ENCODE measurements at places on chromosomes 3 and 15.

- H3K4me3 ChIP-seq = no peak overlapping the region
- no peak for DNase-seq
- no peaks in the 10 kb centered on the region for H3K36me3 ChIP-seq
- no peaks in the 10 kb centered on the region for H3K27me3 ChIP-seq
These were observed 27.6 kb downstream of the ALS2CL start for GRCh38 chr3:46665763-46666452.

GRCh38 chr15:78838489-78838888, 27.2 kb upstream of the ADAMTS7 start:
- no peaks in the 10 kb centered on the region for H3K27me3 ChIP-seq
- DNase-seq = no peak
- no peak overlapping the region for H3K27ac ChIP-seq
- H3K4me1 ChIP-seq = no peaks in the 10 kb centered on the region
- no peaks in the 10 kb centered on the region for H3K36me3 ChIP-seq
- H3K4me3 ChIP-seq = no peak overlapping the region

GRCh38 chr15:64905941-64906340, 5.8 kb upstream of the ANKDD1A start:
- peaks cover 26% of the 10 kb centered on the region for H3K4me1 ChIP-seq
- no peak for DNase-seq
- H3K27me3 ChIP-seq = peaks cover 13% of the 10 kb centered on the region
- no peaks in the 10 kb centered on the region for H3K36me3 ChIP-seq

GRCh38 chr3:168336276-168336675, 240.6 kb upstream of the GOLIM4 start:
- H3K36me3 ChIP-seq = no peaks in the 10 kb centered on the region
- no peaks in the 10 kb centered on the region for H3K27me3 ChIP-seq
- no peak for DNase-seq
- H3K4me3 ChIP-seq = no peak overlapping the region
- H3K4me1 ChIP-seq = no peaks in the 10 kb centered on the region

GRCh38 chr3:152205097-152205593, 63.6 kb upstream of the MBNL1 start:
- DNase-seq = peak; percentile 73
- no peaks in the 10 kb centered on the region for H3K27me3 ChIP-seq
- H3K27ac ChIP-seq = peak overlapping the region; percentile 89
- no peaks in the 10 kb centered on the region for H3K36me3 ChIP-seq
- H3K4me1 ChIP-seq = peaks cover 50% of the 10 kb centered on the region

- no peak overlapping the region for H3K27ac ChIP-seq
- peak; percentile 56 for DNase-seq
- H3K4me3 ChIP-seq = no peak overlapping the region
- H3K36me3 ChIP-seq = peaks cover 9% of the 10 kb centered on the region
- H3K4me1 ChIP-seq = peaks cover 18% of the 10 kb centered on the region
- H3K27me3 ChIP-seq = no peaks in the 10 kb centered on the region
These were observed 10.0 kb downstream of the CRYGS start for GRCh38 chr3:186534113-186534669.

- no peak for DNase-seq
- H3K27ac ChIP-seq = no peak overlapping the region
These were observed 267.8 kb upstream of the NDN start for GRCh38 chr15:23954931-23955330.

- DNase-seq = no peak
- H3K4me3 ChIP-seq = no peak overlapping the region
- H3K27ac ChIP-seq = no peak overlapping the region
- H3K4me1 ChIP-seq = no peaks in the 10 kb centered on the region
These were observed 34.1 kb upstream of the NMD3 start for GRCh38 chr3:161187046-161187445.

GRCh38 chr15:33533197-33533596, 222.4 kb downstream of the RYR3 start:
- DNase-seq = no peak
- no peak overlapping the region for H3K4me3 ChIP-seq
- no peaks in the 10 kb centered on the region for H3K27me3 ChIP-seq
- H3K4me1 ChIP-seq = no peaks in the 10 kb centered on the region
- no peak overlapping the region for H3K27ac ChIP-seq

- DNase-seq = no peak
- H3K4me1 ChIP-seq = peaks cover 28% of the 10 kb centered on the region
- no peak overlapping the region for H3K27ac ChIP-seq
- no peak overlapping the region for H3K4me3 ChIP-seq
- no peaks in the 10 kb centered on the region for H3K36me3 ChIP-seq
These were observed 33.2 kb downstream of the ZDHHC19 start for GRCh38 chr3:196177967-196178366.

DNA sequence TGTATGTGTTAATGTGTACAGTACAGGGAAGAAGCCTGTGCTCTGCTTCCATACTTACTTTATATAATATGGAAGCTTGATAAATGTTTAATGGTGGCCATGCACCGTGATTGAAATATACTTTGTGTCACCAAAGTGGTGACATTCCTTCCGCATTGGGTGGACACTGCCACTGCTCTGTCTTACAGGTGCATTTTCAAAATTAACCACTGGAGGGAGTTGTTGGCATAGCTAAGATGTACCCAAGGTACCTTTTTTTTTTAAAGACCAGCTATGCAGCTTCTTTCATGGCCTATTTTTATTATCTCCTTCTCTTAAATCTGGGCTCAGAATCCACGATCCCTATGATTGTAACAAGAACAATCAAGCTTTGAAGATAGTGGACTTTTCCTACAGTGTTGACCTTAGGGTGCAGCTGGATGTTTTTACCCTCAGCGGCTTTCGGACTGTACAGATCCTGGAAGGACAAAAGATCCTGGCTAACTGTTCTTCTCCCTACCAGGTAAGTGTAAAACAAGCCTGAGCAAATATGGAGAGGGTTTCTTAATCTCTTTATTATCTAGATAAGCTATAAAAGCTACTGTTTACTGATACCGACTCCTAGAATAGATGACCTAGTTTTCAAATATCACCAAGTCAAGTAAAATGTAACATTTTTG, 21.6 kb upstream of the PAK6 start:
- H3K27ac ChIP-seq = no peak overlapping the region
- peaks cover 35% of the 10 kb centered on the region for H3K36me3 ChIP-seq
- no peak overlapping the region for H3K4me3 ChIP-seq
- H3K27me3 ChIP-seq = no peaks in the 10 kb centered on the region
- peak; percentile 79 for DNase-seq

GRCh38 chr15:39720621-39721611, 61.7 kb downstream of the FSIP1 start:
- H3K4me3 ChIP-seq = no peak overlapping the region
- no peaks in the 10 kb centered on the region for H3K4me1 ChIP-seq
- no peaks in the 10 kb centered on the region for H3K36me3 ChIP-seq

- no peaks in the 10 kb centered on the region for H3K36me3 ChIP-seq
- peaks cover 13% of the 10 kb centered on the region for H3K27me3 ChIP-seq
- no peak for DNase-seq
- H3K4me1 ChIP-seq = peaks cover 19% of the 10 kb centered on the region
- no peak overlapping the region for H3K27ac ChIP-seq
- no peak overlapping the region for H3K4me3 ChIP-seq
These were observed 5.1 kb downstream of the CHRD start for GRCh38 chr3:184384856-184385422.

DNA sequence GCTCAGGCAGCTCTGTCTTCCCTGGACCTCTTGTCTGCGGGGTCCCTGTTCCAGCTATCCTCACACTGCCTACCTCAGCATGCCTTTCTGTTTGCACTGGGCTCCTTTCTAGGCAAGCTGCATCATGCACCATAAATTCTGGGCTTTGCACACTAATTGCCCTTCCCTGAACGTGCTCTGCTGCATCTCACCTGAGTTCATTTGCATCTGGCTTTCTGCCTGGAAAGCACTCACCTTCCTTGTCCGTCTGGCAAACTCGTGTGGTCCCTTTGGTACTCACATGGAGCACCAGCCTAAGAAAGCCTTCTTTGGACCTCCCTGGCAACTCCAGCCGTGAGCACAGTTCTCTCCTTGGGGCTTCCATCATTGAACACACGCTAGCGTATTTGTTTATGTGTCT, 365.6 kb downstream of the SV2B start:
- no peak for DNase-seq
- H3K4me1 ChIP-seq = no peaks in the 10 kb centered on the region
- no peaks in the 10 kb centered on the region for H3K36me3 ChIP-seq
- no peaks in the 10 kb centered on the region for H3K27me3 ChIP-seq
- H3K27ac ChIP-seq = no peak overlapping the region
